ENCODE measurements at places on chromosomes 2 and 18. TPM values are rescaled to one million over a fixed set of nuclear protein-coding genes. Genes with fewer than 3 reads are reported as not detected.
A peak's percentile ranks its signal among the peaks of the same experiment; 100 is the strongest.

DNA sequence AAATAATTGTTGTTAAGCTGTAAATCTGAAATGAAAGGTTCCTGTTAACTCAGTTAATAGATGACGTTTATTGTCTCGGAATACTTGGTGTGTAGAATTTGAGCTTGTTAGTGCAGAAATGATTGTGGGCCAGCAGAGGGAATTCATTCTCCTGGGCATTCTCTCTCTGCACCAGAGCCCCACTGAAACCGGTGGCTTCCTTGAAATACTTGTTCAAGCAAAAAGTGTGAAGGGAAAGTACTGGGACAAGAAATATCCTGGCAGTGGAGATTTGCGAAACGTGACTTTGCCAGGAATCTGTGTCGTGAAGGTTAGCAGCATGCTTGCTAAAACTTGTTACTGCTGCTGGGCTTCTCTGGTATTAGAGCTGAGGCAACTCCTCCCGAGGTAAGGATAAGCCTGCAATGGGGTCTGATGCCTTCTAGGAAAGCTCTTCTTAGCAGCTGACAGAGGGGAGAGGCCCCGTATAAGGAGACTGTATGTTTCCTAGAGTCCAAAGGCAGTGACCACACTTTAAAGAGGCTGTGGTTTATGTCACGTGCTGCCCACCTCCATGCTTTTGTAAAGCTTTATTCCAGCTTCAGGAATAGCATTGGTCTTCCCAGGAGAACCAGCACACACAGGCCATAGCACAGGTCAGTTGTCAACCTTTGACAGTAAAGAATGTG lies 2.0 kb downstream of the ITGA6 start:
- no peak for DNase-seq

DNA sequence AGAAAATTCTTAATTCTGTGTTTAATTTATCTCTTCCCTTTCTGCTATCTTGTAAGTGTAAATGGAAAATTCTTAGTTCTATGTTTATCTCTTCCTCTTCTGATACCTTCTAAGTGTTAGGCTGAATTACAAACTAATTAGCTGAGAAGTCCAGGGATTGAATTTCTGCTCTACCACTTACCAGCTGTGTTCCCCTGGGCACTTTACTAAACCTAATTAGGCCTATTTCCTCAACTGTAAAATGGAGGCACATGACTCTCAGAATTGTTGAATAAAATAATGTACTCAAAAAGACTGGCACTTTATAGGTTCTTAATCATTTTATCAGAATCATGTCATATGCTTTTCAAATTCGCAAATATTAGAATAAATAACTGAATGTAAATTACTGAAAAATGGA lies 146.3 kb downstream of the MAP2 start:
- no peak for DNase-seq

GRCh38 chr2:64987956-64988419 lies 1.2 kb upstream of the SLC1A4 start:
- DNase-seq, result no peak

- DNase-seq, result peak; percentile 60
Observed at GRCh38 chr2:119218478-119219064, 5.1 kb upstream of the STEAP3 start.

GRCh38 chr2:170155022-170155722 lies 22.8 kb upstream of the MYO3B start:
- DNase-seq, result peak; percentile 48

NTSR2 gene
- not detected for total RNA-seq

DNA sequence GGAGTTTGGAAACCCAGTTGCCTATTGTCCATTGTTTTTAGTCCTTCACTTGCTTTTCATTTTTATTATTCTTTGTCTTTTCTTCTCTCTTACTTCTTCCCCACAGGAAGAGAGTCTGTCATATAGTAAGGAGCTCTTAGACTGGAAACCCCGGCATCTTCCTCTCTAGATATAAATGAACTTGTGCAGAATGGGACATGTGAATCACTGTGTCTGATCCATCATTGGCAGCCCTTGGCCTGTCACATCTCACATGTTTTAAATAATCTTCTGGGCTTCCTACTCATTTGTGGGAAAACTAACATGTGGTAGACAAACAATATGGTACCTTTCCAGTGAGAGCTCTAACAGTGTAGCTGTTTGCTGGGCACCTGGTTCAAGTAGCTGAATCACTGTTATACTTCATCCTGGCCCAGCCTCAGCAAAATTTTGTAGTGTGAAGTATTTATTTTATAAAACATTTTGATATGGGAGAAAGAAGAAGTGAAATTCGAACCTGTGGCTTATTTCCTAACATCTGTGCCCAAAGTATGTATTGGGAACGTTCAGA lies 112.8 kb downstream of the PHLPP1 start:
- DNase-seq, result no peak

GRCh38 chr18:31487246-31488015 lies 10.5 kb upstream of the DSG2 start:
- DNase-seq, result peak; percentile 53

DNA sequence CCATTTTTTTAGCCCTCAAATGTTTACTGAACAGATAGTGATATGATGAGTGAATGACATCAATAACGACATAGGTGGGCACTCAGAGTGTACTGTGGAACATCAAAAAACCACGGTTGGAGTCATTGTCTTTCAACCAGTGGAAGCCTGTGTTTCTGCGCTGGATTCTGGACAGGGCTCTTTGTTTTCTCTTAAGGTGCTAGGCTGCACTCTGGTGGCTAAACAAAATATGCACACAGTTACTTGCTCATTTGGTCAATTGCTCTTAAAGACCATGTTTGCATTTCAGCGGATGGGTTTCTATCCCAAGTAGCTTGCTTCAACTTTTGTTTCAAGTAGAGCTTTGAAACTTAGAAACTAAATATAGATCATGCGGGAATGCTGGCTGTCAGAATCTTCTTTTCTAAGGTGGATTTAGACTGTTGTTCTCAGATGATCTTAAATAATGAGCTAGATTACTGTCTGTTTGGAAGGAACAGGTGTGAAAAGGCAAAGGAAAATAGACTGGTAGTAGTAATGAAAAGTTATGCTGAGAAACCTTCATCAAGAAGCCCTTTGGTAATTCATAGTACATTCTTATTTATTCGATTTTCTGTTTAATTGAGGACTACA lies 48.5 kb upstream of the LYPD6B start:
- DNase-seq, result peak; percentile 74

DNA sequence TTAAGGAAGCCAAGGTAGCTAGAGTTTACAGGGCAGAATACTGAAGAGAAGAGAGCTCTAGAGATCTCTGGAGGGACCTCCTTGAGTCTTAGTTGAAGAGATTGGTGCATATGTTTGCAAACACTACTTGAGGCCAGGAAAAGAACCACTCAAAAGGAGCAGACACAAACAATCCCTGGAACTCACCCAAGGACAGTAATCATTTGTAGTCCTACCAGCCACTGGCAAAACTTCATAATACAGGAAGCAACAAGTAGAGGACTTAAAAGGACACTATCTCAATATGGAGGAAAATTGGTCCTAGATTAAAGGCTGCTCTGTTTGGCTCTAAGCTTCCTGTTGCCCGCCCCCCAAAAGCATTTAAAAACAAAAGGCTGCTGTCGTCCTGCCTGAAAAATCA lies 46.9 kb upstream of the UBXN4 start:
- DNase-seq, result peak; percentile 22

ANO7 gene
- 0.62 TPM for total RNA-seq

- DNase-seq, result peak; percentile 56
Observed at GRCh38 chr18:22813648-22814328, 119.3 kb upstream of the RBBP8 start.

DNA sequence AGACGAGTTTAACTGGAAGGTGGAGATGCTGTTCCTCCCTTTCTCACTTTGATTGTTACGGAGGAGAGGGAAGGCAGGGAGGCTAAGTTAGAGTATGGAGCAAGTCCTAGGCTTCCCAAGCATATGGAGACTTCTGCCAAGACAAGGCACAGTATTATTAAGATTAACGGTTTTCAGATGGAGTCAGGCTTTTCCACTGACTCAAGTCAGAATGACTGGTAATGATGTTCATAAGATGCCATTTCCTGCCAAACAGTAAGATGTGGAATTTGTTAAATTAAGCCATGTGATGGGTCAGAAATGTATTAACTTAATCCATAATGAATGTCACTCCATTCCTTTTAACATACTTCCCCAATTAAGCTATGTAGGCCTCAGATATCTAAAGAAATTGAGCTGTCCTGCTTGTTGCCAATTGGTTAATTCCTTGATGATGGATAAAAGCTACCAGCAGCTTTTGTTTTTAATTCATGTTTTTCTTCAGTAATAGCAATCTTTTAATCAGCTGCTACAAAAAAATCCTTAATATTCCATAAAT lies 383.7 kb downstream of the ZNF521 start:
- no peak for DNase-seq

GRCh38 chr18:64791236-64791635 lies 642.3 kb upstream of the LINC00305 start:
- no peak for DNase-seq

- peak; percentile 65 for DNase-seq
Observed at GRCh38 chr18:75213611-75214331, 3.2 kb downstream of the TSHZ1 start.

ITPRIPL1 gene
- total RNA-seq, result 1.3 TPM

GRCh38 chr2:1794821-1795220 lies 50.5 kb upstream of the PXDN start:
- DNase-seq, result no peak

Measured in M059J (cell line).